Smooth muscle cell of the brain vasculature (primary cell): ENCODE measurements at places on chromosomes 11 and 22.
A peak's percentile ranks its signal among the peaks of the same experiment; 100 is the strongest.

- no peak for DNase-seq
Measured at GRCh38 chr22:35777335-35777975, 59.8 kb downstream of the APOL5 start.

GRCh38 chr22:43292630-43293018 lies 50.5 kb downstream of the SCUBE1 start:
- no peak for DNase-seq

DNA sequence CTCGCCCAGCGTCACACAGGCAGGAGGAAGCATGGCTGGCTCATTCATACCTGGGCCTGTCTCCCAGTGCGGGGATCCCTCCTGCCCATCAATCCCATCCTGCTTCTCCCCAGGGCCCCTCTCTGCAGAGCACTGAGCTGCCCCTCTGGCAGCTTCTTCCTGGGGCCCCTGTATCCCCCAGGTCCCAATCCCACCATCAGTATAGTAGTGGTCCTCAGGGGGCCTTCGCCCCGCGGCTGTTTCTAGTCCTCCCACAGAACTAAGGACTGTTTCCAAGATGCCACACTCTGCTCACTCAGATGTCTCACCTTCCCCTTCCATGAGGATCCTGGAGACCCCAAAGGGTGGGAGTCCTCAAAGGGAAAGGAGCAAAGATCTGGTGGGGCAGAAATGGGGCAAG lies 97.6 kb downstream of the PDE2A start:
- no peak for DNase-seq

DNA sequence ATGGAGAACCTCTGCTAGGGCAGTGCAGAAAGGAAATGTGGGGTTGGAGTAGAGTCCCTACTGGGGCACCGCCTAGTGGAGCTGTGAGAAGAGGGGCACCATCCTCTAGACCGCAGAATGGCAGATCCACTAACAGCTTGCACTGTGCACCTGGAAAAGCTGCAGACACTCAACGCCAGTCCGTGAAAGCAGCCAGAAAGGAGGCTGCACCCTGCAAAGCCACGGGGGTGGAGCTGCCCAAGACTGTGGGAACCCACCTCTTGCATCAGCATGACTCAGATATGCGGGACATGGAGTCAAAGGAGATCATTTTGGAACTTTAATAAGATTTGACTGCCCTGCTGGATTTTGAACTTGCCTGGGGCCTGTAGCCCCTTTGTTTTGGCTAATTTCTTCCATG lies 8.7 kb downstream of the TSKU start:
- no peak for DNase-seq

DNA sequence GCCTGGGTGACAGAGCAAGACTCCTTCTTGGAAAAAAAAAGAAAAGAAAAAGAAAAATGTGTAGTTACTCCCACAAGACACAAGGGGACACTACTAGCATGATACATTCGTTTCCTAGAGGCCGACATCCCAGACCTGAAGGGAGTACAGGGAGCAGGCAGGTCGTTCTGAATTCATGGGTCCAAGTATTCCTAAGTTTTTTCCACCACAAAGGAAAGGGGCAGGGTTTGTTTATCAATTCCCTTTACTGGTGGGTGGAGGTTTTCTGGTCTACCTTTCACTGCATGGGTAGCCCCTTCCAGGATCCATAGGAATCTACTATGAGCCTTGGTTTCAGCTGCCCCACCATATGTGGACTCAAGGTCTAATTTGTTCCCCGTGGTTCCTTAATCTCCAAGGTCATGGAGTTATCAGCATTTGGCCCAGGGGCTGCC lies 11.8 kb downstream of the TIGD3 start:
- DNase-seq: peak; percentile 62
